Right ventricle myocardium inferior (tissue), 1 donor: ENCODE measurements at places on chromosomes 1 and 21.

DNA sequence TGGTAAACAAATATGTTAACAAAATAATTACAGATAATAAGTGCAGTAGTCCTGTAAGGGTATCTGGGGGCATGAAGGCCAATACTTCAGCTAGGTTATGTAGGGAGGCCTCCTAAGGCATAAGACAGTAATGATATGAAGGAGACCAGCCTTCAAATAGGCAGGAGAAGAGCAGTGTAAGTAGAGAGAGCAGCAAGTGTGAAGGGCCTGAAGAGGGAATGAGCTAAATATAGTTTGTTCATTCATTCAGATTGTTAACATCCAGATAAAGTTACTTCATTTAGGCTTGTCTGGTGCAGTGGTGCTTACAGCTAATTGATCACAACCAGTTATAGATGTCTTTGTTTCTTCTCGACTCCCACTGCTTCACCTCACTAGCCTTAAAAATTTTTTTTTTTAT is 71.1 kb downstream of the EPB41 start:
- DNase-seq = no peak

DNA sequence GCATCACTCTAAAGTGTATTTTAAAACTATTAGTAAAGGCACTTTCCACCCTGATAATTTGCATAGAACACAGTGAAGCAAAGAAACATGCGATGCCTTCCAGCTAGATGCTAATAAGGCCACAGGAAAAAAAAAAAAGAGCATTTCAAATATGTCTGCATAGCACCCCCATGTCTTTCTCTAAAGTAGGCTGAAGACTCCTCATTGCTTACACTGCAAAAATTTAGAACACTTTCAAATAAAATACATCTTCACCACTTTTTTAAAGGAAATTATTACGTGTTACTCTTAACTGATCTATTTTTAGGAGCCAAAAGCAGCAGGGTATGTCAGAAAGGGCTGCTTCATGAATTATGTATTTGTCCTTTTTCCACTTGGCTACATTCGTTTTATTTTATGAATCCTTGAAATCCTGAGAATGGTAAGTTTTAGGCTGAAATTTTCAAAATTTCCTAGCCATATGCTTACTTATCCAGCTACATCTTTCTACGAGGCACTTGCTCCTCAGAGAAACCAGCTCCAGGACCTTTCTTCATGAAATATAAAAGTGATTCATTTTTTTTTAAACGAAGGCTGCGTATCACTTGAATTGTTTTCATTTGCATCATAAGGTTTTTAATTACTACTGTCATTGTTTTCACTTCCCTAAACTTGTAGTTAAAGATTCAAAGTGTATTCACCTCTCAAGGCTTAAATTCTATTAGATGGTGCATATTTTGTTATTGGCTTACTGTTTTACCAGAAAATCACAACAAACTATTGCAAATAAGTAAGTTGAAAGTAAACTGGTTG is 513.0 kb downstream of the PTPRC start:
- DNase-seq = no peak

DNA sequence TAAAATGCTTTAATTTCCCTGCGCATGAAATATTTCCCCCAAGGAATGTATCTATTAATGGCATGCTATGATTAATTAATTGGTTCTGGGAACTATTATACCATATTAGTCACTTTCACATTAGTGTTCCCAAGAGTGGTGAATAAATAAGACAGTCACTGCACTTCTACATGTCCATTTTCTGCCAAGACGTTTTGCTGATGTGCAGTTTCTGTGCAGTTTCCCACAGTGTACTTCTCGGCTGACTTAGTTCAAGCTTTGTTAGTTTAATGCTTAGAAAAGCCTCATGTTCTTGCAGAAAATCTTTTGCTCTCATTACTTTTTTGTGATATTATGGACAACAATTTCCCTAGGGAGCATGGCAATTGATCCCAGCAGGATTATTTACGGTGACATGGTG is 1014.5 kb downstream of the BRINP3 start:
- DNase-seq = no peak

DNA sequence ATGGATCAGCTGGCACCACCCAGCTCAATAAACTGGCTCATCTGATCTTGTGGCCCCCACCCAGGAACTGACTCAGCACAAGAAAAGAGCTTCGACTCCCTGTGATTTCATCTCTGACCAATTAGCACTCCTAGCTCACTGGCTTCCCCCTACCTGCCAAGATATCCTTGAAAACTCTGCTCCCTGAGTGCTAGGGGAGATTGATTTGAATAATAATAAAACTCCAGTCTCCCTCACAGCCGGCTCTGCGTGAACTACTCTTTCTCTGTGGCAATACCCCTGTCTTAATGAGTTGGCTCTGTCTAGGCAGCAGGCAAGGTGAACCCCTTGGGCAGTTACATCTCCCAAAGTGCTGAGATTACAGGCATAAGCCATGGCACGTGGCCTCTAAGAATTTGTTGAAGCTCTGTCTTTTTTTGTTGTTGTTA is 11.8 kb upstream of the RHBDL2 start:
- DNase-seq = no peak

- peak; percentile 86 for DNase-seq
Measured at GRCh38 chr1:203692565-203693470, 66.2 kb downstream of the ATP2B4 start.

DNA sequence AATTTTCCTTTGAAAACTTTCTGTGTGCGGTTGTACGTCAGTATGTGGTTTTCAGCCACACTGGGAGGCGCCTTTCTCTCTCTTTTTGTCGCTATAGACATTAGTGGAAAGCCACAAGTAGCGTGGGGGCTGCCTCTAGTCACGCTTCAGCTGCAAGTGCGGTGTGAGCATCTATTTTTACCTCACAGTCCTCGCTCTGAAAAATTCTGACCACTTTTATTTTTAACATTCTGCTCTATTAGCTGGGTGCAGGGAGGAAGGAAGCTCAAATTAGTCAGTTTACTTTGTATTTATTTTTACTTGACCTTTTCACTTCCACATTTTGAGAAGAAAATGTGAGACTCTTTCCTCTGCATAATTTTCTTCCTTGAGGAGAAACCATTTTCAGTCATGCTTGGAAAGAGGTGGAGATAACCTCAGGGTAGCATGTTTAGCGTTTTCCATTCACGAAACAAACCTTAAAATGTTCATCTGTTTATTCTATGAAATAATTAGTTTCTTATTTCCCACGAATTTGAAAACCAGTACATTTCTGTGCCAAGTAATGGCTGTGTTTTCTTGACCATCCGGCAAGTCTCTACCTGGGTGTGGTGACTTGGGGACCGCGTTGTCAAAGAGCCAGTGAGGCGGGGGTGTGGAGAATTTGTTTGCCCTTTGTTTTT is 35.6 kb downstream of the ADARB1 start:
- DNase-seq = no peak

GRCh38 chr1:38173848-38174247 is 127.3 kb upstream of the POU3F1 start:
- DNase-seq = no peak

DNA sequence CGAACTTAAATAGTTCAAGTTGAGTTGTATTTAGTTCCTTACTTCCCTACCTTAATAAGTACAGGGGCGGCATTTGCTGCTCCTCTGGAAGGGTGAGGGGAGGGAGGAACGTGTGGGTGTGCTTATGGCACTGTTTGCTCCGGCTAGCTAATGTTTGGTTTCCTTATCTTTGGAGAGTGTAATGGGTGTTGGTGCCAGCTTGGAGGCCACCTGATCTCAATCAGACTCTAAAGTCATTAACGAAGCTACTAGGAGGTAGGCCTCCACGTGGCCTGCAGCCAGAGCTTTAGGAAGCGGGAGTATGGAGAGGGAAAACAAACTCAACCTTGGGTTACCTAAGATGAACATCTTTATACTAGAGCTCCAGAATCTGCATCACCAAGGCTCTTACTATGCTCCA is 43.0 kb upstream of the RAP1A start:
- DNase-seq = no peak

- no peak for DNase-seq
Measured at GRCh38 chr1:196366817-196367495, 241.3 kb downstream of the KCNT2 start.

DNA sequence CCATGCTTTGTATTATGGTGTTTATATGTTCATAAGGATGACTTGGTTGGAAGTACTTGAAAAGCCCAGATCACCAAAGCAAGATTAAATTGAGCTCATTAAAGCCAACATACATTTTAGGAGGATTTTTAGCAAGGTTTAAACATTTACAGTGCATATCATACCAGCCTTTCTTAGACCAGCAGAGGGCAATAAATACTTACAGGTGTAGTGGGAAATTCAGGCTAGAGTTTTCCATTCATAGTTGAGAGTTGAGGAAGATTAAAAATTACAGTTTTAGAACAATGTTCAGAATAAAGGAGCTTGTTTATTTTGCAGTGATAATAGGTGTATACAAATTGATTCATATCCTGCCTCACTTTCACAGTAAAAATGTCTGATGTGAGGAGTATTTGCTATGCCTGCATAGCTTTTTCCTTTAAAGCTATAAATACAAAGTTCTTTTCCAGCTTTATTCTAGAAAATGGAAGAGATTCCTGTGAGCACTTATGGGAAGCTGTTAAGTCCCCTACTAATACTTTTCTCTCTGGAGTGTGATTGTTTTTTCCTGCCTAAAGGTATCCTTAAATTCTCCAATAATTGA is 35.3 kb downstream of the DTL start:
- DNase-seq = no peak

DNA sequence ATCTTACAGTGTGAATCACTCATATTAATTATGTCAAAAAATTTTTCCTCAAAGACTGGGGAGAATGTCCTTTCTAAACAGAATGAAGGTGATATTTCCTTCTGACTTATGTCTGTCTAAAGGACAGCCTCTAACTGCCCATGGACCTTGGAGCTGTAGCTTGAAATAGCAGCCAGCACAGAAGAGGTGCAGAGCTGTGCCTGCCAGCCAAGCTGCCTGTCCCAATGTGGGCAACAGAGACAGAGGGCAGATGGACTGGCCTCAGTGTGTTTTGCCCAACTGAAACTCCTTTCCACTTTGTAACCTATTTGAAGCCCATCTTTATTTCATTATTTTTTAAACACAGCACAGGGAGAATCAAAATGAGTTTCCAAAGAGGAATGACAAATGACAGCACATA is 97.6 kb upstream of the DYNLT5 start:
- DNase-seq = no peak

DNA sequence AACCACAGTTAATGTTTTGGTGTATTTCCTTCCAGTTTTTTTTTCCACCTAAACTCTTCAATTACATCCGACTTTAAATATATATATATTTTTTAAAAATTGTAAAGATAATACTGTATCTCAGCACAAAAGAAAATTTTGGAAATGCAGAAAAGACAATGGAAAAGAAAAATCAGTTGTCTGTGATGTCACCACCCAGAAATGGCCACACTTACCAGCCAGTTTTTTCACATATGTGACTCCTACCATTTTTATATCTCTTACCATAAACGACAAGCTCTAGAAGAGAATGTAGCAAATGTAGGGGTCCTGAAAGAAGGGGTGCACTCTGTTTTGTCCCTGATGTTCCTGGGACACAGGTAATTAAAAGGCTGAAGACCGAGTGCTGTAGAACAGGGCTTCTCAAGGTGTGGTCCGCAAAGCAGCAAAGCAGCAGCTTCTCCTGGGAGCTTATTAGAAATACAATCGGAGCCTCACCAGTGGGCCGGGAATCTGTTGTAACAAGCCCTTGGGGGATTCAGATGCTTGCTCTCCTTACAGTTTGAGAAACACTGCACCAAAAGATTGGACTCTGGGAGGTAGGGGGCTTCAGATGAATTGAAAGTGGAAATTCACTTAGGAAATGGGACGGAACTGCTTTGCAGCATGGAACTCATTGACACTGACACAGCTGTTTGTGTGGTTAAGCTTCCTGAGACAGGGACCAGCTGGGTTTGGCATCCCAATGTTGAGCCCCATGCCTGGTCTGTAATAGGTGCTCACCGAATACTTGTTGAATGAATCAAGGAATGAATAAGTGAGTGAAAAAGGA is 44.1 kb downstream of the ALPL start:
- DNase-seq = no peak

- no peak for DNase-seq
Measured at GRCh38 chr1:109131059-109131458, 17.1 kb downstream of the ELAPOR1 start.

DNA sequence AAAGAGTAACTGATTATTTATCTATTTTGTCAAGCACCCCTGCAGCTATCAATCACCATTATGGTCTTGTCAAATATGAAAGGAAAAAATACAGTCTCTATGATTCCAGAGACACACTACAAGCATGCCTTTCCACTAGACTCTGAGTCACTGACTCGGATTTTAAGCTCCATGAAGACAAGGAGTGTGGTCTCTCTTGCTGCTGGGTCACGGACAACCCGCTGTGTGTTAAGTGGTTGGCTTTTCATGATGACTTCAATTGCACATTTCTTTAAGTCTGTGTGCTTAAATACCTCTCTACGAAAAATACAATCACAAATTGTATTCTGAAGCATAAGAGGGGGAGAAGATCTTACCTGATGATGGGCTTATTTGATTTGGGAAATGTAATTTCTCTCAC is 14.0 kb upstream of the GNG4 start:
- DNase-seq = no peak

GRCh38 chr1:173020138-173020750 is 30.5 kb downstream of the TNFSF18 start:
- no peak for DNase-seq

DNA sequence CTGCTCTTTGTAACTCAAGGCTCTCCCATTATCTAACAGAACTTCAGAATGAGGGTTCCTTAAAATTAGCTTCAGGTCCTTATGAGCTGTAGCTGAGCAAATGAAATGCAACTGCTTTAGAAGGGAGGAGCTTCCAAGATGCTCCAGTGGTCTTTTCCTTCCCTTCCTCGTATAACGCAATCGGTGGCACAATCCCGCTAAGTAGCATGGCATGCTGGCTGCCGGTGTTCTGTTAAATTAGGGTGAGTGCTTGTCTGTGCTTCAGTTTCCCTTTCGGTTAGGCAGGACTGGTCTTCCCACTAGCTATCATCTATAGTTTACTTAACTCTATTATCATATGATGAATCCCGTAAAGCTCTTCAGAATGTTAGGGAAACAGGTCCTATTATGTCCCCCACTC is 917 bp downstream of the KIAA0040 start:
- no peak for DNase-seq

DNA sequence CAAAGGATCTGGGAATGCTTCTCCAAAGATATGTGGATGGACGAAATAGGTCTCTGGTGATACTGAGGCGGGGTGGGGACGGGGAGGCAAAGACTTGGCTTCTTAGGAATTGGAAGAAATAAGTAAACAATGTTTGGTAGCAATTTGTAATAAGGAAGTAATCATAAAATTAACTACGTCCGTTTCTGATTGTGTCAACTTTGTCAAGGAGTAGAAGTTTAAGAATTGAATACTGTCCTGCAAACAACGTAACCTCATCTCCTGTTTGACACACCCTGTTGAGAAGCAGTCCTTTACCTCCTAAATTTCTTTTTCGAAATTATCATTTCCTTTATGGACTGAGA is 471 bp downstream of the POLR3C start:
- DNase-seq = no peak

DNA sequence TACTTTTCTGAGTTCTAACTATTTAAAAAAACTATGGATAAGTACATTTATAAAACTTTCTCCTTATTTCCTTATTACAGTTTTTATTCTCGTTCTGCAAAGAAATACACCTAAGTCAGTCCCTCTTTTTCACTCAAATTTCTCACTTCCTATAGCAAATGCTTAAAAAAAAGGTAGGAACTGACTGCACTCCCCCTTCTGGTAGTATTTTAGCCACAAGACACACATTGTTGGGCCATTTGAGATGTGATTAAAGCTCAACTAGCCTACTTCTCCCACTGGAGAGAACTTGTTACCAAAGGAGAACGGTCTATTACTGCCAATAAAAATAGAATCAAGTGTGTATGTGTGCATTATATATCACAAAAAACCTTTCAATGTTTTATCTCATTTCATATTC is 521.9 kb upstream of the PRMT6 start:
- DNase-seq = no peak
